ENCODE measurements at places on chromosomes 13 and 19. TPM values are rescaled to one million over a fixed set of nuclear protein-coding genes. Genes with fewer than 3 reads are reported as not detected.

Gene ERICH4
- not detected for polyA plus RNA-seq

Gene LIG1
- 4.2 TPM for polyA plus RNA-seq

Gene SCN1B
- polyA plus RNA-seq, result 89.1 TPM

Gene SLC7A10
- 0.70 TPM for polyA plus RNA-seq

Gene METTL21C
- polyA plus RNA-seq, result not detected

Gene ZNF575
- polyA plus RNA-seq, result 0.97 TPM

Gene QPCTL
- polyA plus RNA-seq, result 2.7 TPM

Gene ENOX1
- polyA plus RNA-seq, result 2.1 TPM

Gene C19orf67
- polyA plus RNA-seq, result not detected

Gene OR10H1
- not detected for polyA plus RNA-seq

Gene UHRF1
- polyA plus RNA-seq, result 0.18 TPM

Gene TIMM44
- 64.6 TPM for polyA plus RNA-seq

Gene ZNF439
- 4.7 TPM for polyA plus RNA-seq

Gene LILRA2
- 0.88 TPM for polyA plus RNA-seq
